ENCODE measurements at places on chromosomes 16 and 17.
A peak's percentile ranks its signal among the peaks of the same experiment; 100 is the strongest.

DNA sequence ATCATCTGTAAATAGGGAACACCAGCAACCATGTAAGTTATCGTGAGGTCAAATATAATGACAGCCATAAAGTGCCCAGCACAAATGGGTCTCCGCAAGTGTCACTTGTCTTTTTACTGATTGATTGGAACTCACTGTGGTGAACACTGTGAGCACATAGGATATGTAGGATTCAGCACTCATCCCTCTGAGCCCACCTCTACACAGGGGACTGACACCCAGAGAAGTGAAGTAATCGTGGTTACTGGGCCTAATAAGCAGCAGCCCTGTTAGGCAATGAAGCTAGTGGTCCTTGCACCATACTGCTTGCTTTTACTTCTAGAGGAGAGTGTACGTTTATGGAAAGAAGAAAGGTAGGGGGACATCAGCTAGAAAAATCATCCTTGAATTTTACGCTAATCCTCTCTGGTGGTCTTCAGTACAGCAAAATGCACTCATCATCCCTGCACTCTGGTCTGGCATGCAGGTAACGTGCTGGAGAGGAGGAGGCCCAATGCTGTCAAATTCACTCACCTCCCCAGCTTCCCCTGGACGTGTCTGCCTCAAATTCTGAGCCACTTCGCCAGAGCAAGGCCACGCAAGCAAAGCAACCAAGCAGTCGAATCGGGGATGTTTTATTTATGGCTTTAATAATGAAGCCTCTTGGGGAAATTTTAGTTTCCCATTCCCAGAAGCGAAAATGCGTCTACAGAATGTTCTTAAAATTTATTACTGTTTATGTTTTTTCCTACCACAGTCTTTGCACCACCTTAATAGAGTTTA, 74.7 kb downstream of the YPEL2 start:
- no peak for DNase-seq

DNA sequence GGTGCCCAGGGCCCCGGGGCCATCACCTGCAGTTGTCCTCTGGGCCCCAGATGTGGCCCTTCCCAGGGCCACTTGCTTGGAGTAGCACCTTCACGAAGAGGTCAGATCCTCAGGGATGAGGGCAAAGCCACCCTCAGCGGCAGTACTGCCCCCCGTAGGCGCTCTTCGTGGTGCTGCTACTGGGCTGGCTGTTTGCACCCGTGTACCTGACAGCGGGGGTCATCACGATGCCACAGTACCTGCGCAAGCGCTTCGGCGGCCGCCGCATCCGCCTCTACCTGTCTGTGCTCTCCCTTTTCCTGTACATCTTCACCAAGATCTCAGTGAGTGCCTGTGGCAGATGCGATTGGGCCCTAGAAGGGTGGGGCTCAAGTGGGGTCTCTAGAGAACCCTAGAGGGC, 2.6 kb downstream of the SLC5A2 start:
- DNase-seq: no peak

DNA sequence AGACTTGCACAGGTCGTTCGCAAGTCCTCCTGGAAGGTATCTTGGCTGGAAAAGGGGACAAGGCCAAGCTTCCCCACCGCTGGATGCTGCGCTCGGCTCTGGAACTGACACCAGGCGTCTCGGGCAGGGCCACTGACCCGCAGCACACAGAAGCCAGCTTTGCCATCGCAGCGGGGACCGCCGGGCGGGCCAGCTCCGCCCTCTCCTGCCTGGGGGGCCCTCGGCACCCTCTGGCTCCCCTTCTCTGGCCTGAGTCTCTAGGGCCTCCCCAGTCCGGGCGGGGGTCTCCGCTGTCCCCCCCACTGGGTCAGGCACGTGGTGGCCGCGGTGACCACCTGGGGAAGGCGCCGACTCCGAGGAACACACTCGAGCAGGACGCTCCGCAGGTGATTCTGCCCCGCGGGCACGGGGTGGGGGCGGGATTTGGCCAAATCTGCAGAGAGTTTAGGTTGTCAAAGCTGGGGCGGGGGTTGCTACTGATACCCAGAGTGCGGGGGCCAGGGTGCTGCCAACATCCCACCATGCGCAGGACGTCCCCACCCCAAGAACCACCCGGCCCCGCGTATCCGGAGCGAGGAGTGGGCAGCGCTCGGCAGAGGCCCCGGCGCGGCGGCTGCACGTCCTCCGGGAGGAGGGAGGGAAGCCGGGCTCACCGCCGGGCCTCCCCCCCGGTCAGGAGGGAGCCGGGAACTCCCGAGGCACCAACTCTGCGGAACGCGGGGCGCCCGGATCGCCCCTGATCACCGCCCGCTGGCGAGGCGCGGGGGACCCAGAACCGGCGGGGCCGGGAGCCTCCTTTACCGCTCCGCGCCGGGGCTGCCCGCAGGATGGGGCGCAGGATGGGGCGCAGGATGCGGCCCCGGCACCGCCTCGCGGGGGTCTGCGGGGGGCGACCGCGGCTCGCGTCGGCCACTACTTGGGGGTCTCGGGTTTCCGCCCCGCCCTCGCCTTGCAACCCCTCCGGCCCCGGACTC, 744 bp upstream of the METRNL start:
- DNase-seq: no peak

DNA sequence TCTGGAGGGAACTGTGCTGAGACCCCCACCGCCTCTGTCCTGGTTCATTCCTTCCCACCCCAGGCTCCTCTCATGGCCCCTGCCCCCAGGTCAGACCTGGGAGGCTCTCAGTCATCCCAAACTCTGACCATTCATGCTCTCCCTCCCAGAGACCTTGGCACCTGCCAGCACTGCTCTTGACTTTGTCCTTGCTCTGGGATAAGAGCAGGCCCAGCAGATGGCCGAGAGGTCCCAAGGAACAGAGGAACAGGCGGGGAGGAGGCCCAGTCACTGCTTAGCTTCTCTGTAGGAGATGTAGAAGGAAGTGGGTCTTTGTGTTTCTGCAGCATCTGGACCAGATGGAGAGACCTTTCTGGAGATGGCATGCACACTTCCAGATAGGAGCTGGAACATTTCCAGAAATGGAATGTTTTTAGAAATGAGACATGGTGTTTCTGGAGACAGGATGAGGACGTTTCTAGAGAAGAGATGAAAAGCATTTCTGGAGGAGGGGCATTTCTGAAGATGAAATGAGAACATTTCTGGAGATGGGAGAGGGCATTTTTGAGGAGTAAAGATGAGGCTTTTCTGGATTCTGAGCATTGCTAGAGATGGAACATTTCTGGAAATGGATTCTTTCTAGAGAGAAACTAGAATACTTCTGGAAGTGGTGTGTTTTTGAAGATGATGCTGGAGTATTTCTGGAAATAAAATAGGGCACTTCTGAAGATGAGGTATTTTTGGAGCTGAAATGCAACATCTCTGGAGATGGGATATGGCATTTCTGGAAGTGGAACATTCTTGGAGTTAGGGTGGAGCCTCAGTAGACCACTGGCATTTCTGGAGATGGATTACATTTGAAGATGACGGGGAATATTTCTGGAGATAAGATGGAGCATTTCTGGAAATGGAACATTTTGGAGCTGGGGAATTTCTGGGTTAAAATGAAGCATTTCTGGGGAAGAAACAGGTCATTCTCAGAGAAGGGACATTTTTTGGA, 55.2 kb downstream of the RAI1 start:
- DNase-seq: no peak

DNA sequence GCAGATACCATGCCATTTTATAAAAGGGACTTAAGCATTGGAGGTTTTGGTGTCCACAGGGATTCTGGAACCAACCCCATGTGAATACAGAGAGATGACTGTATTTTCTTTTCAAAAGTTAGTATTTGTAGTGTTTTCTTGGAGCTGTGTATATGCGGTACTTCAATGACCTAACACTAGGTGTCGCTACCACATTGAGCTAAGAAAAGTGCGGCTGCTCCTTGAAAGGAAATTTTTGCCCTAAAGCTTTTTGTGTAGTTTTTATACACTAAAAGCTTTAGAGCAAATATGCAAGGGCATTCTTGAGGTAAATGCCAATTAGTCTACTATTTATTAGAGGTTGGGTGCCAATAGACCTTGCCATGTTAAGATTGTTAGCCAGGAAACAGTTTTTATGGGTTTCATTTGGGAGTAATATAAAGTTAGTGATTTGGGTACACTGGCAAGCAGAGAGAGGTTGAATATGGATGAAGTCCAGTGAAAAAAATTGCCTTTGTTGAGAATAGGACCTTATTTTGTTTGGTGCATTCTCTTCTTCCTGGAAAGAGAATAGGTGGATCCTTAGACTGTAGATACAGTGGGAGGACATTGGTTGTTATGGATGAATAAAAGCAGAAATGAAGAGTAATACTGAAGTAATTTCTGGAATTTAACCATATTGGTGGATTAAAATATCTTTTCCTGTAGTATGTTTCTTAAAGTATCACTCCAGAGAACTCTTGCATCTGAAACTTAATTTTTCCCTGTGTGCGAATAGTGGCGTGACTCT, 43.3 kb downstream of the BCAS3 start:
- DNase-seq: peak; percentile 1

DNA sequence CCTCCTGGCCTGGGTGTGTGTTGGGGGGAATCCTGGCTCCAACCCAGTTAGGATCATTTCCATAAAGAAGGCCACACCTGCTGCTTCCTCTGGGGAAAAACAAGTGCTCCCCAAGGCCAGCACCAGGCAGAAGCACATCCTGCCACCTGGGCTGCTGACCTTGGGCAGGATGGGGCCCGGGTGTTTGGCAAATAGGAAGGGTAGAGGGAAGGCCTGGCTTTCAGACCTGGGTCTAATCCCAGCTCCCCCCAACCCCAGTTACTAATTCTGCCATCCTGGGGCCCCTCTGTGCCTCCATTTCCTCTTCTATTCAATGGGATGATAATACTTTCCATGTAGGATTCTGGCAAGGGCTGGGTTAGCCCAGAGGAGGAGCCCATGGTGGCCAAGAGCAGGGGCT, 3.0 kb upstream of the NLRC5 start:
- no peak for DNase-seq

DNA sequence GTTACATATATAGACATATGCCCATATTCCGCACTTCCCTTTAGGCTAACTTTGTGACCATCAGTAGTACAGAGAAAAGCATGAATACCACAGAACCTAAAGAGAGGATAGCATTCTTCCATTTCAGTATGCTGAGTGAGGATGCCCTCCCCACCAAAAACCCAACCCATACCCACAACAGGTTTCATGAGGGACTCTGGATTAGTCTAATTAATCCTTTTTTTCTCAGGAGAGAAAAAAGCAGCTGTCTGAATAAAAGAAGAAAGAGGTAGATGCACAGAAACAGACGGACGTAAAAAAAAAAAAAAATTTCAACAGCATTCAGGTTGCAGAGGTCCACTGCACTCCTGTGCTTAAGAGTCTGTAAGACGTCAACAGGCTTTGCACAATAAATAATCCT, 6.7 kb downstream of the MMD start:
- DNase-seq: no peak

GRCh38 chr17:80105762-80106161, 4.4 kb downstream of the GAA start:
- no peak for DNase-seq

All from activated T-cell treated with anti-CD3 and anti-CD28 coated beads for 48 hours (primary cell).